ENCODE measurements at places on chromosomes 3 and 15. TPM values are rescaled to one million over a fixed set of nuclear protein-coding genes. Genes with fewer than 3 reads are reported as not detected.

DNA sequence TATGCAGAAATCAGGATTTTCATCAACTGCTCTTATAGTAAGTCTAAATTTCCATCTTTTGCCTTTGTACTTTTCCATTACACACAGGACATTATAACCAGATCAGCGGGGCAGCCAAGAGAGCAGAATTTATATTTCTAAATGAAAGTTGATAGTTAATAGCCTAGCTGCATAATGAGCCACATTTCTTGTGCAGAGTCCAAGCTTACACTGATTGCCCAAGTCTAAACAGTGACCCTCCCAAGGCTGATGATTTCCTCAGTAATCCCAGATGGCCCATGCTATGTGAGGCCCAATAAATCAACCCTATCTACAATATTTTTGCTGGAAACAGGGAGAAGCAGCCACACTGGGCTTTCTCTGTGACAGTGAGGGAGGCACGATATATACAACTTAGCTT, 475.8 kb upstream of the KCNMB2 start:
- DNase-seq: no peak

DNA sequence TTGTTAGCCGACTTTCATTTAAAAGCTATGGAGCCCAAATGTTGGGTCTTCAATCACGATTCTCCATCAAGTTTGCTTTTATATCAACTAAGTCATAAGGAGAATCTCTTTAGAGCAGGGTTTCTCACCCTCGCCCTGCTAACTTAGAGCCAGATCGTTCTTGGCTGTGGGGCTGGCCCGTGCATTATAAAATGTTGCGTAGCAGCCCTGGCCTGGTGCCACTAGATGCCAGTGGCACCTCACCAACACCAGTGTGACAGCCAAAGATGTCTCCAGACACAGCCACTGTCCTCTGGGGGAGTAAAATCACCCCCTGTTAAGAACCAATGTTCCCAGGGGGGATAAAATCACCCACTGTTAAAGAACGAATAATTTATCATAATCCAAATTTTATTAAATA, 226.1 kb downstream of the OCA2 start:
- DNase-seq: no peak

- DNase-seq: no peak
These were observed 587.7 kb upstream of the NR2F2 start for GRCh38 chr15:95742836-95743235.

DNA sequence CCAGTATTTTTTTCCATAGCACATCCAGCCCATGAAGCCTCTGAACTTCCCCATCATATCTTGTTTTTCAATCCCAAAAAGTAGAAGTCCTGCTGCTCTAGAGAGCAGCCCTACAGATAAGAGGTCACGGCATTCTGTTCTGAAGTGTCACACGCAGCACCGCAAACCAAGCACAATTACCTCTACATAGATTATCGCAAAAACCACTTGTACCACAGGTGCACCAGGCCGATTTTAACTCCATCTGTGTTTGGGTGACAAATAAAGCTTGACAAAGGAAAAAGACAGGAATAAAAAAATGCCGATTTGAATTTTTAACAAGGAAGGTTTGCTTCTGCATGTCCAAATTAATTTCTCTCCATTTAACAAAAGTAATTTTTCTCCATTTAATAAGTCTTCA, 113.7 kb downstream of the MYO5A start:
- DNase-seq: no peak

DNA sequence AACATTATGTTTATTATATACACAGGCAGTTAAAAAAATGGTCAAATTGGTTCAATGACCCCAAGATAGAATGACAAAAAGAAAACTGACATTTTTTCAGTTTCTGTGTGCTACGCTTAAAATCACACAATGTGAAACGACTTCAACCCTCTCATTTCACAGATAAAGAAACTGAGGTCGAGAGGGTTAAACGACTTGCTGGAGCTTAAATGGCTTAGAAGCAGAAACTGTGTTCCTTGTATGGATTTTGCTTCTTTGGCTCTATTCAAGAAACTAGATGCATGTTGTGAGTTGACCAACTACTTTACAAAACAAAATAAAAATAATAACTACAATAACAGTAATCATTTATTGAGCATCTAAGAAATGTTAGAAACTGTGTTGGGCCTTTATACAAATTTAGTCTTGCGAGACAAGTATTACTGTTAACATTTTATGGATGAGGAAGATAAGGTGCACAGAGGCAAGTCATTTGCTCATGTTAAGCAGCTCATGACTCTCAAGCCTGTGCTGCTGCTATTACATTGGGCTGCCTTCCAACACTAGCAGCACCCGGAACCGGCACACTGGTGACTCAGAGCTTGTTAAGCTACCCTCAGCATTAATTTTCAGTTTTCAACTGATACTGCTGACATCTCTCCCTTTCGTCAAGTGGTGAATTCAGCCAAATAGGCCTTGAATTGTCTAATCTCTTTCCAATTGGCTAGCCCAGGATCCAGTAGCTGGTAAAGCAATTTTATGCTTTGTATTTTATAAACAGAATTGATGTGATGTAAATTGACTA, 487.6 kb downstream of the NAALADL2 start:
- peak; percentile 35 for DNase-seq

Gene GXYLT2
- 2.9 TPM for total RNA-seq

DNA sequence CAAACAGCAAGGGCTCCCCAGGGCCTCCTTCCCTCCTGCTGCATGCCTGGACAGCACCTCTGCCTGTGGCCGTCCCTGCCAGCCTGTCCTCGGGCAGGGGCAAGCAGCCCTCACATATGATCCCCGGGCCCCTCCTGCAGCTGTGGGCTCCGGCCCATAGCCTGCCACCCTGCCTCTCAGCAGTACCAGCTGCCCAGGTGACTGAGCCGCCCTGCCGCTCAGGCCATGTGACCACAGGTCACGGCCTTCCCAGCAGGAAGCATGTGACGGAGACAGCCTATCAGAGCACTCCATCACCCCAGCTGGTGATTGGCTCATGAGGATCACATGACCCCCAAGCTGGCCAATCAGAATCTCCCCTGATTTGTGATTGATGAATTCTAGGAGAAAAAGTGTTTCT, 23.9 kb downstream of the ALDH1L1 start:
- no peak for DNase-seq
